ENCODE measurements at places on chromosomes 5 and 9. TPM values are rescaled to one million over a fixed set of nuclear protein-coding genes. Genes with fewer than 3 reads are reported as not detected.

DNA sequence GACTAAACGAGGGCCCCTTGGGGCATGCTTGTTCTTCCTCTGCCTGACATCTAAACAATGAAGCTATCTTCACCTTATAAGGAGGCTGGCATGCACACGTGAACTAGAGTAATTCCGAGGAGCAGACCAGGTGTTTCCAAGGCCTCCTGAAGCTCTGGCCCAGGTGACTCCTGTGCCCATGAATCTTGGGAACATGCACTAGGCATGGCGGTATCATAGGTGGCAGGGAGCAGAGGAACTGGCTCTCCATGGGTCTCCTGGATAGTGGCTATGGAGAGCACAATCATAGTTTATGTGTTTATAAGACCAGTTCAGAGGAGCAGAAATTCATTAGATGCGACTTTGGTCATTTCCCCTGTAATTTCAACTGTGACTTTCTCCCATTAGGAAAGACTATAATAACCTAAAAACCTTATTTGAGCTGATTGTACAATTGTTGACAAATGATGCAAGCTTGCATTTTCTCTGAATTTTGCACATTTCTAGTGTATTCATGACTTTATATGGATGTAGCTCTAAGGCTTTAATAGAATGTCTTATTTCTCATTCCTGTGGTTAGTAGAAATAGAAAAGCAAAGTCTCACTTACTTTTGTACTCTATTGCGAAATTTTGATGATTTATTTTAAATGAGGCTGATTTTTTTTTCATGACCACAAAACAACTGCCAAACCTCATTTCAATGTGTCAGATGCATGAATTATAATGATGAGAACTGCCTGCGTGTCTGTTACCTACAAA is 135.3 kb upstream of the RPS23 start:
- no peaks in the 10 kb centered on the region for H3K36me3 ChIP-seq
- no peak overlapping the region for H3K4me3 ChIP-seq

DNA sequence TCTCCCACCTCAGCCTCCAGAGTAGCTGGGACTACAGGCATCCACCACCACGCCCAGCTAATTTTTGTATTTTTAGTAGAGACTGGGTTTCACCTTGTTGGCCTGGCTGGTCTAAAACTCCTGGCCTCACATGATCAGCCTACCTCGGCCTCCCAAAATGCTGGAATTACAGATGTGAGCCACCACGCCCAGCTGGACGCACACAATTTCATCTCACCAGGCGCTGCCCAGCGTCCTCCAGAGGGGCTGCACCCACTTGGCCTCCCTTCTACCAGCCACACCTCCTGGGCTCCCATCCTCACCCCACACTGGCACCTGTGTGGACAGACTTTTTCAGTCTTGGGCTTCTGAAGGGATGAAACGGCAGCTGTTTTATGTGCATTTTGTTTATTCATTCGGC is 3.8 kb upstream of the EXOC3 start:
- peaks cover 1% of the 10 kb centered on the region for H3K4me1 ChIP-seq
- H3K27me3 ChIP-seq = no peaks in the 10 kb centered on the region
- H3K27ac ChIP-seq = no peak overlapping the region
- H3K4me3 ChIP-seq = peak overlapping the region; percentile 62
- DNase-seq = no peak

DNA sequence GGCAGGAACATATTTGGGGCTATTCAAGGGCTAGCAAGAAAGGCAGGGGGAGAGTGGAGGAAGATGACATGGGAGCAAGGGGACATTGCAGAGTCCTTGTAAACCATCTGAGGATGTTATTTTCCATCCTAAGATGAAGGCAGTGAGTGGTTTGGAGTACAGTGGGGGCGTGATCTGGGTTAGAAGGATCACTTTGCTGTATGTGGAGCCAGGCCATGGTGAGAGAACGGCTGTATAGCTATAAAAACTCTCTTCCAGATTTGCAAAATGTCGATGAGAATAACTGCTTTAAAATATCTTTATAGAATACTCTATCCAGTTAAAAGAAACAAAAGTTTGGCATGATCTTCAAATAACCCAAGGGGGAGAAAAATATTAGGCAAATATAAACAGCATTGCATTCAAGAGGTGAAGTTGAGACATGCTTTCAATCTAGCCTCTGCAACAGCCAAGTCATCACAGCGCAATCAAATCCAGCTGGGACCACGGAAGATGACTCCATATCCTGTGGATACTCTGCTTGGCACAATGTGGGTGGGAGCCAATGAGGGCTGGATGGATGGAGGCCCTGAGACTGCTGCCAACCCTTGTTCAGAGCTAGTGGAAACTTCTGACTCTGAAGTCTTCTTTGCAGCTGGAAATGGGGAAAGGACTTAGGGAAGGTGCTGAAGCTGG is 111.5 kb upstream of the BASP1 start:
- H3K4me3 ChIP-seq = no peak overlapping the region
- DNase-seq = no peak
- H3K27me3 ChIP-seq = no peaks in the 10 kb centered on the region
- H3K4me1 ChIP-seq = peaks cover 5% of the 10 kb centered on the region
- H3K27ac ChIP-seq = no peak overlapping the region

- H3K36me3 ChIP-seq = no peaks in the 10 kb centered on the region
- peaks cover 4% of the 10 kb centered on the region for H3K4me1 ChIP-seq
- H3K4me3 ChIP-seq = no peak overlapping the region
- H3K27ac ChIP-seq = no peak overlapping the region
Observed at GRCh38 chr9:16360247-16360646, 510.2 kb downstream of the BNC2 start.

DNA sequence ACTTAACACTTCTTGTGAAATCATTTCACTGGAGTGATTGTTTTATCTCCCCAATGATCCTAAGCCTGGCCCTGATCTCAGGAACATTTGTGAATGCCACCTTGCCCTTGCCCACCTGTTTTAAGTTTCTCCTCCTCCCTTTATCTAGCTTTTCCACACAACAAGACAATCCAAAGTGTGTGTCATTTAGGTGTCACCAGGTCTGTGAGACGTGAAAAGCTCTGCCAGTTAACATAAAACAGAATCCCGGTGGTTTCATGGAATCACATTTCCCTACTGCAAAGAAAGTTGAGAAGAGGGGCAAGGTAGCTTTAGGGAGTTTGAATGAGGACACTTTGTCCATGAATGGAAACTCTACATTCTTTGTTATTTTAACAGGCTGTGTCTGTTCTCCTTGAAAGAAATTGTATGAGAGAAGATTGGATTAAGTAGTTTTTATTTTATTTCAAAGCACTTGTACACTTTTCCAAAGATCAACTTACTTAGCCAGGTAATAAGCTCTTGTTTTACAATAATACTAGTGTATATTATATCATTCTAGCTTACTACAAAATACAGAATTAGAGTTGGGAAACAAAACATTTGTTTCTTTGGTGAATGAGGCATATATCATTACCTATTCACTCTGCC is 239.0 kb downstream of the ISL1 start:
- DNase-seq = no peak
- H3K27me3 ChIP-seq = no peaks in the 10 kb centered on the region
- no peak overlapping the region for H3K27ac ChIP-seq
- H3K4me1 ChIP-seq = peaks cover 4% of the 10 kb centered on the region
- no peak overlapping the region for H3K4me3 ChIP-seq

DNA sequence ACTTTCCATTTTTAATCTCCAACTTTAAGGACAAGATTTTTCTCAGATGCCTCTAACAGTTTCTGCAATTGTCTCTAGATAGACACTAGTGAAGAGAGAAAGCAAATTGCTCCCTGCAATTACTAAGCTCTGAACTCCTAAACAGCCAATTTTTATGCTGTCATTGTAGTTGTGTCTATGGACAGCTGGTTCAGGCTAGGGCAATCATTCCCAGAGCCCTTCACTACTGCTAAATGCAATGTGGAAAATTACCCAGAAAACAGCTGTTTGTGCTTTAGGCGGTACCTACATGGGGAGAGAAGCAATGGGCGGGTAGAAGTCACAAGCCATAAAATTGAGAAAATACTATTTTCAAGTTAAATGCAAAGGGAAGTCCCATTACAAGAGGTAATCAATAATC is 211.6 kb downstream of the SPOCK1 start:
- H3K27me3 ChIP-seq = peaks cover 13% of the 10 kb centered on the region
- H3K27ac ChIP-seq = no peak overlapping the region
- H3K4me1 ChIP-seq = peaks cover 5% of the 10 kb centered on the region
- H3K4me3 ChIP-seq = no peak overlapping the region
- no peak for DNase-seq

- peaks cover 6% of the 10 kb centered on the region for H3K4me1 ChIP-seq
- no peak for DNase-seq
- no peaks in the 10 kb centered on the region for H3K36me3 ChIP-seq
- H3K4me3 ChIP-seq = no peak overlapping the region
- no peak overlapping the region for H3K27ac ChIP-seq
Observed at GRCh38 chr9:2853517-2853916, 9.6 kb upstream of the PUM3 start.

Gene SUSD3
- total RNA-seq = 1.5 TPM

Gene CCL28
- total RNA-seq = not detected

Gene CDKN2A
- total RNA-seq = 9.0 TPM

Gene CAMSAP1
- 33.9 TPM for total RNA-seq
